Regular cardiac myocyte (primary cell): ENCODE measurements at places on chromosomes 16 and 17. TPM values are rescaled to one million over a fixed set of nuclear protein-coding genes. Genes with fewer than 3 reads are reported as not detected.

SMTNL2 gene
- total RNA-seq, result under 0.01 TPM in 2 replicates

IL34 gene
- total RNA-seq, result 0.77 and 13.2 TPM in 2 replicates

HYDIN gene
- total RNA-seq, result under 0.01 and 0.28 TPM in 2 replicates

CCL4 gene
- not detected in 2 replicates for total RNA-seq

CHST4 gene
- total RNA-seq, result not detected in 2 replicates

C16orf92 gene
- total RNA-seq, result not detected in 2 replicates

NLRC3 gene
- under 0.01 and 0.19 TPM in 2 replicates for total RNA-seq

BAHCC1 gene
- 3.5 and 4.2 TPM in 2 replicates for total RNA-seq

C16orf86 gene
- 2.5 and 7.6 TPM in 2 replicates for total RNA-seq

NOTUM gene
- total RNA-seq, result not detected in 2 replicates

CRYBA1 gene
- 0.19 TPM in 1 of 2 replicates, not detected in the other for total RNA-seq
